ENCODE measurements at places on chromosomes 6 and 20.

DNA sequence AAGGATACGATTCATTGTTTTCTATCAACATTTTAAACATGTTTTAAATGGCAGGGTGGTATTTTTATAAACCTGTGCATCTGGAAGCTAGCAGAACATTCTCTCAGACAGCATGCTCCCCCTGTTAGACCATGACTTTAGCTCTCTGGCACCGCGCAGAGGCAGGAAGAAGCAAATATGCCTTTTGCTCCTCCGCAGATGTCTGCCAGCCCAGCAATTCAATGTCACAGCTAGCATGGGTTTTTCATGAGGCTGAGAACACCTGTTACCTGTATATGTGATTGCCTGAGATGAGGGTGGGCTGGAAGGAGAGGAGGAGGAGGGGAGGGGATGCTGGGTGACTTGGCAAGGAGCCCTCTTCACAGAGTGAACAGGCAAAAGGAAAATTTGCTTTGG lies 6.7 kb downstream of the MTCH1 start:
- DNase-seq, result peak; percentile 94

GRCh38 chr6:5036269-5036668 lies 32.4 kb upstream of the RPP40 start:
- DNase-seq, result peak; percentile 93

DNA sequence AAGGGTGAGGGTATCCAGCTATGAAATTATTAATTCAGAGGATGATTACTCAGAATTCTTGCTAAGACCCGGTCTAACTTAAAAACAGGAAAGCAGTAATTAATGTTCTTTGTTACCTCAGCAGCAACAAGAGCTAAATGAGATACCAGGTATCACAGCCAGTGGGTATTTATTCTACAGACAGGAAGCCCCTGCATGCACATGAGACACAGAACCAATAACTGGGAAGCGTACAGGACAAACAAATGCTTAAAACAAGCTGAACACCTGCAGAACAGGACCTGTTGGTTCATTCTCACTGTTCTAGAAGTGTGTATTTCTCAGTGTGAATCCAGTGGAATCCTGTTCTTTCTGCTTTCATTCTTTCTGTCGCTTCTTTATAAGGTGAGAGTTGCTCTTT lies 30.9 kb downstream of the SCML4 start:
- peak; percentile 52 for DNase-seq

- no peak for DNase-seq
Observed at GRCh38 chr6:12459945-12460661, 169.9 kb downstream of the EDN1 start.

DNA sequence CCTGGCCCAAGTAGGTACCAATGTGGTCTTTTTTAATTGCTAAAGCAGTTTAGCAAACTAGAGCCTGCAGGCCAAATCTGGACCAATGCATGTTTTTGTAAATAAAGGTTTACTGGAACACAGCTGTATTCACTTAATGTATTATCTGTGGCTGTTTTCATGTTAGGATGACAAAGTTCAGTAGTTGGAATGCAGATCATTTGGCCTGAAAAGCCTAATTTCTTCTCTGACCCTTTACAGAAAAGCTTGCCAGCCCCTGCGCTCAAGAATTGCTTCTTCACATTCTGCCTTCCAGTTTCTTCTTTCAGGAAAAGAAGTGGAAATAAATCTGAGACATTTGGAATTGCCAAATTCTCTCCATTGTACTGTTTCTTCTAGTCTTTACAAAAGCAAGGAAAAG lies 90.0 kb upstream of the MC3R start:
- DNase-seq, result no peak

GRCh38 chr6:135283926-135284325 lies 102.8 kb downstream of the MYB start:
- DNase-seq, result no peak

- peak; percentile 70 for DNase-seq
Observed at GRCh38 chr6:35534407-35535170, 21.9 kb upstream of the TULP1 start.

GRCh38 chr6:28446818-28447511 lies 3.7 kb upstream of the ZSCAN23 start:
- DNase-seq, result peak; percentile 24

DNA sequence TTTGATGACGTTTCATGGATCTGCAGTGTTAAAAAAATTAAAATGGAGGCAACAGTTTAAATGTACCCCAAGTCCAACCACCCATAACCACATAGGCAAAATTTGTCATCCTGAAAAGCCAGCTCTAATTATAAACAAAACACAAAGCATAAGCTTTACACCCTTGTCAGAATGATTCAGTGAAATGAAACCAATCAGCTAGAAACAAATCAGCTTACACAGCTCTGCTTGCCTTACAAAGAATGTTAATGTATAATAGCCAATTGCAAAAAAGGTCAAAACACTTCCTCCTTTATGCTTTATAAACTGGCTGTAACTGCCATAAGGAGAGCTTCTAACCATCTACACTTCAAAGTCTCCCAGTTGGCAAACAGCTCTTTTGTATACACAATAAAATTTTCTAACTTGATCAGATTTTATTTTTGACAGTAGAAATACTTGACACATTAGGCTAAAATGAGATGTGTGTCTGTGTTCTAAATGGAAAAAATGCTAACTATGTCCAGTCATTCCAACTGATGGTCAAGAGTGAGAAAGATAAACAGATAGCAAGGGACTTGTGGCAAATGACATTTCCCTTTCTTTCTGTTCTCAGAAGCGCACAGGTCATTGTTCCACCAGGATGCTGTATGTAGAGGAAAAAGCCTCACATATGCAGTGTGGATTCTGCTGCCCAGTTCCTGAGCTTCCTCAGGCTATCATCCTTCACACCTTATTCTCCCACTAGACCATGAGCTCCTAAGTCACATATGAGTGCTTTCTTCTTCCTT lies 344.3 kb upstream of the ID4 start:
- DNase-seq, result peak; percentile 41

DNA sequence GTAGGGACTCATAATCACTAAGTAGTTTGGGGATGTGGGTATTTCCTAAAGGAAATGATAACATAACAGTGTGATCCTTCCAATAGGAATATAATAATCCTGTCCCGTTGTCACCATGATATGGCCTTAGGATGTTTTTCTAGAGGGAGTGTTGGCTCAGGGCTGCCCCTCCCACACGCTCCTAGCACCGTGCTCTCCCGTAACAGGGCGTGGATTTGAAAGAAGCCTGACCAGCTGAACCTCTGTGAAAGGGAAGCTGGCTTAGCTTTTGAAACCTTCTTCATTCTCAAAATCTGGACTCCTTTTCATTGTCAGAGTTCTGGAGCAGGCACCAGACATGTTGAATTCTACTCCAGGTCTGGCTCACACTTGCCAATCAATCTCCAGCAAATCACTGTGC lies 103.4 kb upstream of the SASH1 start:
- no peak for DNase-seq

GRCh38 chr20:46054606-46055005 lies 25.6 kb downstream of the SLC12A5 start:
- DNase-seq, result no peak

- peak; percentile 97 for DNase-seq
Observed at GRCh38 chr6:34484899-34485298, 19.0 kb downstream of the PACSIN1 start.

DNA sequence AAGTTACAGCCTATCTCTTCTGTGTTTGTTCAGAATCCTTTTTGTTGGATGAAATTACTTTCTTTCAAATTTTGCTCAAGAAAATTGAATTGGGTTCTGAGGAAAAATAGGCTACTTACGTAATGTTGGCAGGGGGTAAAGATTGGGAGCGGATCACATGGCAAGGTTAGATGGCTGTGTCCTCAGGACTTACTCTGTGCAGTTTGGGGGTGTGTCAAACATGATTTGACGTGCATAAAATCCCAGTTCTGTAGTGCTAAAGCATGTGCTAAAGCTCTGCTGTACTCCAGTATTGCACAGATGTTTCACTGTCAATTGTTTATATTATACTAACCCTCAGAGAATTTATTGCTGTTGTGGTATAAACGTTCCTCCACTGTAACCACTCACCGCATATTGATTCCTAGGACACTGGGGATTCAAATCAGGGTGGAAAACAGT lies 2.6 kb downstream of the NT5E start:
- DNase-seq, result no peak

DNA sequence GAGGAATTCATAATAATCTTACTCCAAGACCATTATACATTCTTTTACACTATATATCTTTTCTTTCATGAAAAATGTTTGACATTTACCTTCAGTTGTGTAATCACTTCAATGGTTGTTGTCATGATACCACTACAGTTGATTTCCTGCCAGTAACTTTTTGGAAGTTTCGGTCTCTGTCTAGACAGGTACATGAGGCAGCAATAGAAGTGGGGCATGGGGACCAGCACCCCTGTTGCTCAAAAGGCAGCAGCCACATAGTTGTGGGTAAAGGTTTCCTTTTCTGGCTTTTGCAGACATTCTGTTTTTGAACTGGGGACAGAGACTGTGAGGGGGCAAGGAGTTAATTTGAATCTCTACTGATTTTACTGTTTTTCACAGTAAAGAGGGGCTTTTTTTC lies 14.1 kb downstream of the SAMD5 start:
- no peak for DNase-seq

DNA sequence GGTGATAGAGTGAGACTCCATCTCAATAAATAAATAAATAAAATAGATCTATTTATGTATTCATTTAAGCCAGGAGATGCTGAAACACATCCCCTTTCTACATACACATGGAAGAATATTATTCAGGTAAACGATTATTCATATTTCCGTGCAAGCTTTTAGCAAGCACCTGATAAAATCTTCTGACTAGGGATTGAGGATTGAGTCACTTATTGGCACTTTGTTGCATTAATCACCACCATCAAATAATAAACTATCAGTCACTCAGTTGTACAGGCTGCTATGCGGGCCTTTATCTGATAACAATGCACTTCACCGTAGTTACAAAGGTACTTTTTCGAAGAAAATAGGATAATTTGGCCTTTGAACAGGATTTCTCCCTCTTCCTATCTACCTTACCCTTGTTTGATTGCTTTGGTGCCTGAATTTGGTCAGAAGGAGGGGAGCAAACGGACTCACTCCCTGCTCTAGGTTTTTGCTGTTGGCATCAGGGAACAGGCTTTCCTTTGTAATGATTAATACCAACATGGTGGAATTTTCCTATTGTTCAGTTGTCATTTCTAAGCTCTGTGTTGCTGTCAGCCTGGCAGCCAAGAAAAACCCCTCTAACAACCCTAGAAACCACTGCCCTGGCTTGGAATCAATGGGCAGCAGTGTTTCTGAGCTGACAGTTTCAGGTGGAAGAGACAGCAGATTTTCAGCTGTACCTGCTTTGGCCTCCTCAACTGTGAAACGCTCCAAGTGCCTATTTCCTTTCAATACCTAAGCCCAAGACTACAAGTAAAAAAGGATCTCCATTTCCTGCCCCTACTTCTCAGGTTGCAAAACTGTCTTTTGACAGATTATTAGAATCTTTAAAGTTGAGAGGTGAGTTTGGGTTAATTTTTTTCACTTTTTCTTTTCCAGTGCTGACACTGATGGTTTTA lies 63.0 kb downstream of the MYB start:
- DNase-seq, result no peak

DNA sequence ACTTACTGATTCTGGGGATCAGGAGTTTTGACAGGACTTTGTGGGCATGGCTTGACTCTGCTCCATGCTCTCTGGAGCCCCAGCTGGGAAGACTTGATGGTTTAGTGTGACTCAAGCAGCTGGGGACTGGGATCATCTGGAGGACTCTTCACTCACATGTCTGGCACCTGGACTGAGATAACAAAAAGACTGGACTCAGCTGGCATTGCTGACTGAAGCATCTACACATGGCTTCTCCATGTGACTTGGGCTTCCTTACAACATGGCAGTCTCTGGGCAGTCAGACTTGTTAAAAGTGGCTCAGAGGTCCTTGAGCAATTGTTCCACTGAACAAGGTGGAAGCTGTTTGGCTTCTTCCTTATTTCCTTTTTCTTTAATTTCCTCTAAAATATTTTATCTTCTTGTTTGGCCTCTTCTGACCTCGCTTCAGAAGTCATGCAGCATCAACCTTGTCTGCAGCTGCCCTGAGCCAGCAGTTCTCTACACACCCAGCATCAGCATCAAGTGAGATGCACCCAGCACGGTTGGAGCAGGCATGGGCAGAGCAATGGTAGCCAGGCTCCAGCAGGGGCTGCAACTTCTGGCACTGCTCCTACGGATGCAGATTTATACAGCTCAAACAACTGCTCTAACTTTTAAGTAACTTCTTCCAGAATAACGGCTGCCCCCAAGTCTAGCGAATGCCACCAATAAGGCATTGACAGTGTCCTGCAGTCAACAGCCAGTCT lies 5.6 kb upstream of the HM13 start:
- DNase-seq, result no peak

GRCh38 chr20:58661598-58662473 lies 10.8 kb downstream of the STX16 start:
- no peak for DNase-seq

DNA sequence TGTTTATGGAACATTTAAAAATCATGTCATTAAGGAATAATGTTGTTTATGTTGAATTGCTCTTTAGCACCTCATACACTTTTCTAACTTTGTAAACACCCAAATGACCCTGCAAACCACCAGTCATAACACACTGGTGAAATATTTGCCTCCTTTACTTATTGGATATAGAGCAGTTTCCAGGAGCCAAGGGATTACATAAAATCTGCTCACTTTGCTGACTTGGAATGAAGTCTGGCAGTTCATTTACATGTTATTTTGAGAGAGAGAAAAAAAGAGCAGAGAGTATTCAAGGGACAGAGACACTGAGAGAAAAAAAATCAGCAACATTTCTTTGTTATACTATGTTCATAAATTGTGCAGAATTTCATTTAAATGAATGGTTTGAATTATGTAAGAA lies 46.6 kb upstream of the DEFB112 start:
- DNase-seq, result no peak

- DNase-seq, result no peak
Observed at GRCh38 chr20:47719211-47719610, 66.1 kb downstream of the SULF2 start.

GRCh38 chr6:112179631-112180030 lies 74.7 kb downstream of the LAMA4 start:
- no peak for DNase-seq

DNA sequence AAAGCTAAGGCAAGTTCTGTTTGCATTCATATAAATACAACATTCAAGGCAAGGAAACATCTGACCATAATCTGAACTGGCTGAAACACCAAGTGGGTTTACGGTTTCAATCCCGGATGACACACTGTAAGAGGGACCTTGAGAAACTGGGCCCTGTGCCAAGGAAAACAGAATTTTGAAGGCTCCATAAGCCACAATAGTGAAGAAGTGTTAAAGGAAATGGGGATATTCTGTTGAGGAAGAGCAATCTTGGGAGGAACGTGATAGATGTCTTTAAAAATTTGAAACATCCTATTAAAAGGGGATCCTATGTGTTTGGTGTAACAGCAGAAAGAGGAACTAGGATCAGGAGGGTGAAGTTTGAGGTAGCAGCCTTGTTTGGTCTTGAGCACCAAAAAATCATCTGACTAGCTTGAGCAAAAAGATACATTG lies 82.4 kb upstream of the TAB2 start:
- peak; percentile 62 for DNase-seq

GRCh38 chr20:41174373-41174772 lies 37.0 kb downstream of the PLCG1 start:
- no peak for DNase-seq

- no peak for DNase-seq
Observed at GRCh38 chr20:38216746-38217595, 43.6 kb downstream of the KIAA1755 start.

Measured in NCI-H69 (cell line).